EH (cell line): ENCODE measurements at places on chromosomes 3 and 15.
A peak's percentile ranks its signal among the peaks of the same experiment; 100 is the strongest.

GRCh38 chr3:30743641-30744317 is 137.4 kb downstream of the TGFBR2 start:
- no peak for DNase-seq

GRCh38 chr15:96350934-96351724 is 20.6 kb downstream of the NR2F2 start:
- DNase-seq, result no peak

- DNase-seq, result no peak
Observed at GRCh38 chr3:104731074-104731473, 635.6 kb upstream of the ALCAM start.

DNA sequence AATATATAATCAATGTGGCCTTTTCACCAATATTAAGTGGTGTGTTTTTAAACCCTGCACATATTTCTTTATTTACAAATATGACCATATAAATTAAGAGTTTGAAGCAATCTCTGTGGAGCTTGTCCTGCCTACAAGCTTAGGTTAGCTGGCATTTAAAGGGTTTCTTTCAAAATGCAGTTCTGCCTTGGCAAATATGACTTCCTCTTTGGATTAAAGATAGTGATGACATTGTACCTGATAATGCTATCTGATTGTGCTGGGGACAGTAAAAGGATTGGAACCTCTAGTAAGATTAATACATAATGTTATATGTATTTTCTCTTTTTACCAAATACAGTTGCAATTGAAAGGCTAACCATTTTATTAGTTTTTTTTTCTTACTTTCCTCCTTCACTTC is 249.1 kb downstream of the OTOL1 start:
- no peak for DNase-seq

GRCh38 chr3:13137941-13138832 is 65.0 kb upstream of the IQSEC1 start:
- DNase-seq, result no peak

DNA sequence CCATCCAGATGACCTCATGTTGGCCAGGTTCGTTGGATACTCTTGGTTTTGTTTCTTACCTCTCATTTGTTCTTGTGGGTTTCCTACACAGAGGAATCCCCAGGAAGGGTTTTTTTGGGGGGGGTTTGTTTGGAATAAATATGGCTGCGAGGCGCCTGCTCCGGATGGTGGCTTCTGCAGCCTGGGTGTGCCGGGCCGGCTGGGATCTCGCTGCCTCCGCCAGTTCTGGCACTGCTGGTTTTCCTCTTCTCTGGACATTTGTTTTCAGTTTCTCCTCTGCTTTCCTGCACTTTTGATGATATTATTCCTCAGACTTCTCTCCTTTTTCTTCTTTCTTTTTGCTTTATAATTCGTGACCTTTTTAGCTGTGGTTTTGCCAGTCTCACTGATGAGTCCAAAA is 187.4 kb downstream of the OR4M2 start:
- DNase-seq, result no peak

- peak; percentile 39 for DNase-seq
Observed at GRCh38 chr3:5188419-5189221, 1.1 kb downstream of the EDEM1 start.

DNA sequence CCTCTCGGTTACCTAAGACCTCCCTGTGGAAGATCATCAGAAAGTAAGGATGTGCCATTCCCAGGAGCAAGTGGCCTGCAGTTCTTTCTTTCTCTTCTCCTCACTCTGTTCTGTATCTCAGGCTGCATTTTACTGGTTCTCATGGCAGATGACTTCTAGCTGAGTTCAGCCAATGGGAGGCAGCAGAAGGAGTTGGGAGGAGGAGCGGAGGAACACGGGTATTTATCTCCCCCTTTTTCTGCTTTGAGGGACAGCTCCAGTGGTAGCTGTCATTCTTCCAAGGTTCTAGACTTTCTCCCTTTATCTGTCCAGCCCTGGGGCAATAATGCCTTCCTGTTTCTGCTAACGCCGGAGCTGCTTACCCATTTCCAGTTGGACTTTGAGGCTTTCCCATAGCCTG is 339.9 kb downstream of the NR2F2 start:
- DNase-seq, result no peak

GRCh38 chr3:178405531-178405930 is 130.7 kb upstream of the KCNMB2 start:
- DNase-seq, result peak; percentile 33

DNA sequence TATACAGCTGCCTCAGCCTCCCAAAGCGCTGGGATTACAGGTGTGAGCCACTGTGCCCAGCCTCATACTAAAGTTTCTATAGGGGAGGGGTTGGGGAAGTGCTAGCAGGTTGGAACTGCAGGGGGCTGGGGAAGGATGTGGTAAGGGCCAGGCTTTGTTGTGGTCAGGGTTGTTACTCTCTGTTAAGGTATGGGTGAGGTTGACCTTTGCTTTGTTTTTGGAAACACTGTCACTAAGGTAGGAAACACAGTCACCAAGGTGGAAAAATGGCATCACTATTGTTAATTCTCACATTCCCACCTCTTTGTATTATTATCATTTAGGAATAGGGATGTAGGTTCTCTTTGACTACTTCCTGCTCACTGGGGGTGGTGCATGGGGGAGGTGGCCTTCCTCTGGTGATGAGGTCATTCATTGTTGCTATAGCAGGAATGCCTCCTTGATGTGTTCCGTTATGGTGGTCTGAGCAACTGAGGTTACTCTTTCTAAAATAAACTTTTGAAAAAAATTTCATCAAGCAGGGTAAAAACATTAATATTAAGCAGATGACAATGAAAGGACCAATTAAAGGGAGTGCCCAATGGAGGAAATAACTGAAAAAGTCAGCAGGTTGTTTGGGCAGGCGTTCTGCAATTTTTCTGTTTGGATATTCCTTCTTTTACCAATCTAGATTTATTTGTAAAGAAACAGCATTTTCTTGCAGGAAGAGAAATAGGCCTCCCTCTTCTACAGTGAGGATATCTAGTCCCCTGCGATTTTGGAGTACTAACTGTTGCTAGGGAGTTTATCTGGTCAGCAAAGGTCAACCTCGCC is 150.5 kb downstream of the WDR76 start:
- DNase-seq, result no peak

DNA sequence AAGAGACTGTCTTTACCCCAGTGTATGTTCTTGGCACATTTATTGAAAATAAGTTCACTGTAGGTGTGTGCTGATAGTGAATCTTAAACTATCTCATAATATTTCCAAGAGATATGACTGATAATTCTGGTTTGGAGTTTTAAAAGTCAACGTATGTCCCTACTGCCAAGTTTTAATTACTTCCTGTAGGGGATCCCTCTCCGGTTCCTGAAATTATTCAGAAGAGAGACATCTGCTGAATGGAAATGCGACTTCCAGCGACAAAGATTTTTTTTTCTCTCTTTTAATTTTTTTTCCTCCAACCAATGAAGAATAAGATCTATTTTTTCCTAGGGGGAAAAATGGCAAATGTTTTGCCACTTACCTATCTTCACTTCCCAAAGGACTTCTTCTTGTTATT is 498.9 kb upstream of the TGFBR2 start:
- DNase-seq, result no peak

- no peak for DNase-seq
Observed at GRCh38 chr3:121969631-121970030, 52.4 kb downstream of the ILDR1 start.

DNA sequence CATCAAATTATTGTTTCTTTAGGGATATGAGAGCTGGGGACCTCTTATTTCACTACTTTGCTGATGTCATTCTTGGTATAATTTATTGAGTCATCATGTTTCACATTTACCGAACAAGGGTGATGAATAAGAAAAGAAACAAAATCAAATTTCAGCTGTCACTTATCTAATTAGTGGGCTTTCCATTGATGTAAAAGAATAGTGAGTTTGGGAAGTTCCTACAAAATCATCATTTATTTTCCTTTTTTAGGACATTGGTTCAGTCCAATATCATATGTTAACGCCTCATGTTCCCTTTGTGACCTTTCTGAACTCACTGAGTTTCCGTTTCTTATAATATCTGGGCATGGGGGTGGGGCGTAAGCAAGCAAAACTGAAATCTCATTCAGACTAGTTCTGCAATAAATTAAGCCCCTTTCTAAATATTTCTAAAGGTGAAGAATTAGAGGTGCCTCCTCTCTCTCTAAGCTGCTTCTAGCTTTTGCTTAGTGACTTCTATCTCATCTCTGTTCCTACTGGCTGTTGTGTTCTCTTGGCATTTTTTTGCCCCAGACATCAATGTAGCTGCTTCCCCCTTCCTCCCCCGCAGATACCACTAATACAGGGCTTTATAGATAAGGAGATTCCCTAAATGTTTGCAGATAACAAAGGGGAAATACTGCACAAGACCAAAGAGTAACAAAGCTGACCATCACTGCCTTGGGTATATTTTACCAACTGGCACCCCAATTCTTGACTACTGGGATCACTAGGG is 238.0 kb upstream of the CTNNB1 start:
- no peak for DNase-seq

DNA sequence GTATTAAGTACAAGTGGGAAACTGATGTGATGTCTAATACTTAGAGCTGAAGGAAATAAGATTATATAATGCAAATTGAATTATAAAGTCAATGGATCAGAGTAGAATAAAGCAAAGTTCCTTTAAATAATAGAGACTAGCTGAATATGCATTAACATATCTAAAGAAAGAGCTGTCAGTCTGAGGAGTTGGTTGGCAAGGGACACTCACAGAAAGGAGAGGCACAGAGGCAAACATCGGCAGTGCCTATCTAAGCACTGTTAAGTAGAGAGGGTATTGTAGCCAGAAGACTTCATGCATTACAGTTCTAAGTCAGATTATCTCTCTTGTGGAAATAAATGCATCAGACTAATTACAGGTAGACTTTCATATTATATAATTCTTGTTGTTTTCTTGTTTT is 16.6 kb downstream of the NRG4 start:
- no peak for DNase-seq

GRCh38 chr3:186239321-186239720 is 122.7 kb downstream of the DGKG start:
- no peak for DNase-seq

- DNase-seq, result no peak
Observed at GRCh38 chr15:69601711-69602504, 149.3 kb downstream of the RPLP1 start.

- DNase-seq, result no peak
Observed at GRCh38 chr15:79798311-79798710, 98.5 kb downstream of the MTHFS start.

DNA sequence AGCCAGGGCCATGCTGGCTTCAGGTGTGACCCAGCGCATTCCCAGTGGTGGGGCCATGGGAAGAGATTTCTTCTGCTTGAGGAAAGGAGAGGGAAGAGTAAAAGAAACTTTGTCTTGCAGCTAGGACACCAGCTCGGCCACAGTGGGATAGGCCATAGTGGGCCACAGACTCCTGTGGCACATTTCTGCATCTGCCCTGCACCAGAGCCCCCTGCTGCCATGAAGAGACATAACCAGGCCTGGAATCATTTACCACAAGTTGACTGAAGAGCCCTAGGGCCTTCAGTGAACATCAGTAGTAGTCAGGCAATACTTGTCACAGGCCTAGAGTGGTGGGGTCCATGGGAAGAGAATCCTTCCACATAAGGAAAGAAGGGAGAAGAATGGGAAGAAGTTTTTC is 411.4 kb upstream of the ARL6 start:
- DNase-seq, result no peak

GRCh38 chr3:58656631-58657030 is 9.9 kb downstream of the FAM3D start:
- DNase-seq, result no peak

- DNase-seq, result no peak
Observed at GRCh38 chr3:33909547-33909946, 111.1 kb downstream of the PDCD6IP start.

GRCh38 chr15:87757084-87757483 is 499.5 kb downstream of the NTRK3 start:
- no peak for DNase-seq

DNA sequence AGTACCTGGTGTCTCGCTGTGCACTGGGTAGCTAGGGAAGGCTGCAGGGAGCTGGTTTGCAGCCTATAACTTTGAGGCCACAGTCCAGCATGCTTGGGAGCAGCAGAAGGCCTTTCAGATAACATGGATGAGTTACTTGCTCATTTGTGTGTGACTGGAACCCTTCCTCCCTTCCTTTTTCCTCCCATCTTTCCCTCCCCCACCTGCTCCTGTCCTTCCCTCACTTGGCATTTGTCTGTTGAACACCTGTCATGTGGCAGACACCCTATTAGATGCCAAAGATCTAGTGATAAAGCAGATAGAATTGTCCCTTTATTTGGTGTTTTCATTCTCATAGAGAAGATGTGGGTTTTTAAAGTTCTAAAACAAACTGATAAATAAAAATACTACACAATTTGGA is 71.6 kb downstream of the LRTM1 start:
- DNase-seq, result no peak

DNA sequence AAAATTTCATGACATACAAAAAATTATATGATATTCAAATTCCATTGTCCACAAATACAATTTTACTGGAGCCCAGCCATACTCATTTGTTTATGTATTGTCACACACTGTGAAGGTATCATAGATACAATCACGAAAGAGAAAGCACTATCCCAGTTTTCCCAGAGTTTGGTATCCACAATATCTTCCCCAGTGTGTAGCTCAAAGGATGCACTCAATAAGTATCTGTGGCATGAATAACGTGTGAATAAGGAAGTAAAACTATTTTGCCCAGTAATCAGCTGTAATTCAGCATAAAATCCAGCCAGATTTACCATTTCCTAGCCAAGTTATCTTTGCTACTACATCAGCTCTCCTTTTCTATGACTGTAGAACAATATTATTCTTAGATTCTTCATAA is 131.3 kb upstream of the KCNMB2 start:
- DNase-seq, result peak; percentile 18

DNA sequence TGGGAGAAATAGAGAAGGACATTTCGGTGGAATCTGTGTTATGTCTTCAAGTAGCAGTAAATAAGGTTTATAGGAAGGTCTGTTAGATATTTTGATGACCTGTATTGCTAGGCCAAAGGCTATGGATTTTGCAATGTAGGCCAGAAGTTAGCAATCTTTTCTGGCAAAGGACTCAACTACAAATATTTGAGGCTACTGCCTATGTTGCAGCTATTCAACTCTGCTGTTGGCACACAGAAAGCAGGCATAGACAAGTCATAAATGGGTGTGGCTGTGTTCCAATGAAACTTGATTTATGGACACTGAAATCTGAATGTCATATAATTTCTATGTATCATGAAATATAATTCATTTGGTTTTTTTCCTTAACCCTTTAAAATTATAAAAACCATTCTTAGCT is 438.7 kb upstream of the C2CD4B start:
- peak; percentile 65 for DNase-seq

DNA sequence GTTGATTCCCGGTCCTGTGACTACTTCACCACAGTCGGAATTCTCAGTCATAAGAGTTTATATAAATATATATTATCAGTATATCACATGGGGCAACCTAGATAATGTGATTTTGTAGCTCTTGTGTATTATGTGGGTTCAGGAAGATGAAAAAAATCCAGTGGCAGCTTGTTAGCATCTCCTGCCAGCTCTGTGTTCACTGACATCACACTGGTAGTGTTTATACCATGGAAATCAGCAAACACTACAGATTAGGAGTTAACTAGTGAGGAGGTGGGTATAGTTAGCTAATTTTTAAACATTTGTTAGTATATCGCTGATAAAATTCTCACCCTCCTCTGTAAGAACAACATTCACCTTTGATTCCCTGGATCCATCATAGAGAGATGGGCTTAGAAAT is 44.5 kb upstream of the KCNMB2 start:
- no peak for DNase-seq

- DNase-seq, result peak; percentile 85
Observed at GRCh38 chr3:172666873-172667694, 43.8 kb downstream of the NCEH1 start.

GRCh38 chr15:68700455-68701123 is 120.1 kb downstream of the ANP32A start:
- peak; percentile 49 for DNase-seq
